ENCODE measurements at places on chromosomes 16 and 17. TPM values are rescaled to one million over a fixed set of nuclear protein-coding genes. Genes with fewer than 3 reads are reported as not detected.

METRNL gene
- total RNA-seq = 31.1 TPM

- DNase-seq = no peak
Measured at GRCh38 chr17:67606896-67607604, 110.7 kb upstream of the NOL11 start.

DNA sequence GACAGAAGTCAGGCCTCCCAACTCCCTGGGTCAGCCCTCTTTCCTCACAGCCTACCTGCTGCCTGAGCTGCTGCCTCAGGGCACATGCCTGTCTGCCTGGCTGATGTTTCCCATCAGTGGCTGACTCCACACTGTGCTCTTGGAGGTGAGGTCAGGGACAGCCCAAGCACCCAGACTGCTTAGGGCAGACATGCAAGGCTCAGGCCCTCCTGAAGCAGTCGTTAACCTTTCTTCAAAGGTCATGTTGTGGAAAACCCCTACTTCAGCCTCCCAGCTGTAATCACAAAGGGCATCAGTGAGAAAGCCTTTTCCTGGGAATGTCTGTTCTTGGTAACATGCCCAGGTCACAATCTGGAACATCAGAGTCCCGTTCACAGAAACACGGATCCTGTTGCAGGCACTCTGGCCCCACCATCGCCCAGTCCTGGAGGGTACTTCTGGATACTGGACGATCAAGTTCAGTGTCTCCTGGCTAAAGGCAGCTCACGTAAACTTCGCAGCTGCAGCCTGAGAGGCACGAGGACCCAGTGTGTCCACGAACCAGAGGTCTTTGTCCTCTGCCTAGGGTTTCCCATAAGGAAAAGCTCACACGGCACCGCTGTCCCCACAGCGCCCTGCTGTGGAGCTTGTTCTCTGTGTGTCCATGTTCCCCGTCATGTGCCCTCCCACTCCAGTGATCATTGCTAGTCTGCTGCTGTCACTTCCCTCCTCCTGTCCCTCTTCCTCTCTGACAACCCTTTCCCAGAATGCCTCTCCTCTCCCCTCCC, 54.9 kb downstream of the GNAO1 start:
- DNase-seq = no peak

CBX2 gene
- 5.1 TPM for total RNA-seq

FBXW10 gene
- total RNA-seq = not detected

GRCh38 chr17:44915321-44915726, at the start of gene GFAP:
Gene GFAP, minus strand, starts transcription at chr17:44915500. Its CDS starts 14 bp downstream, at chr17:44915486.
- no peak for DNase-seq

DNA sequence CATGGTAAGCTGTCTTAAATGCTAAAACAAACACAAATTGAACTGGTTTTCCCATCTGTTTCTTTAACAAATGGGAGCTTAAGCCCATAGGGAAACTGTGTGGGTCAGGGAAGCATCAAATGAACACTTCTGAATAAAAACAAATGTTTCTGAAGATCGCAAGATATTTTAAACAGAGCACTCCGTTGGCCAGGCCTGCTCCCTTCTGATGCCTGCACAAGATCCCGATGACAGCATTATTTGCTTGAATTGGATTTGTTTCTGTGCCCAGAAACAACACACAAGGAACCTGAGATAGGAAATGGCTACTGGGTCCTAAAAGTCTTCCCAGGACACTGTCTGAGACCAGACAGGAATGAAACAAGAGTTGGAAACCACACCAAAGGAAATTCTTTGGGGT, 425.8 kb upstream of the ZFHX3 start:
- DNase-seq = no peak

- no peak for DNase-seq
Measured at GRCh38 chr17:72608436-72608835, 484.1 kb downstream of the SLC39A11 start.

- DNase-seq = no peak
Measured at GRCh38 chr17:68238871-68239253, 9.0 kb upstream of the AMZ2 start.

CTRB1 gene
- not detected for total RNA-seq

- no peak for DNase-seq
Measured at GRCh38 chr16:2019518-2019920, at the start of gene NPW. Gene NPW, plus strand, starts transcription at chr16:2019785.

GRCh38 chr16:4888428-4889135, 41.3 kb downstream of the UBN1 start:
- DNase-seq = no peak

DNA sequence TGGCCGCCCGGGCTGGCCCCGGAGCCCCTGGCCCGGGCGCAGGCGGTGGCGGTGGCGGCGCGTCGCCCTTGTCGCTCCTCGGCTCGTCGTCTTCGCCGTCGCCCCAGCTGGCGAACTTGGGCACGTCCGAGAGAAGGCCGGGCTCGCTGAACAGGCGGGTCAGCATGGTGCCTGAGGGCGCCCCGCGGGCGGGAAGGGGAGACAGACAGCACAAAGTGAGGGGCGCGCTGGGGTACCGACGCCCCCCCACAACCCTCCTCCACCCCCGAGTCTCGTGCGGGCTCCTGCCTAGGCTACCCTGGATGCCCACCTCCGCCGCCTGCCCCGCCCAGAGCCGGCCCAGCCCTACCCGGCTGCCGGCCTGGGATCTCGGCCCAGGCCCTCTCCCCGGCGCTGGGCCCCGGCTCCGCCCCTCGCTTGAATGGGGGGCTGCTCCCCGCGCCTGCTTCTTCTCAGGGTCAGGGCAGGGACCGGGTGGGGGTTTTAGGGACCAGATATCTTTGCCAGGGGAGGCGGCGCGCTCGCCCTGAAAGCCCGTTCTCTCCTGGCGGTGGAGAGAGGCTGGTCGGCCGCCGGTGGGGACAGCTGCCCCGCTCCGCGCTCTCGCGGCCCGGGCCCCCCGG, 1.2 kb downstream of the NEUROD2 start:
- DNase-seq = no peak

GRCh38 chr16:28877655-28878000, 660 bp upstream of the ATP2A1 start:
- no peak for DNase-seq

DNA sequence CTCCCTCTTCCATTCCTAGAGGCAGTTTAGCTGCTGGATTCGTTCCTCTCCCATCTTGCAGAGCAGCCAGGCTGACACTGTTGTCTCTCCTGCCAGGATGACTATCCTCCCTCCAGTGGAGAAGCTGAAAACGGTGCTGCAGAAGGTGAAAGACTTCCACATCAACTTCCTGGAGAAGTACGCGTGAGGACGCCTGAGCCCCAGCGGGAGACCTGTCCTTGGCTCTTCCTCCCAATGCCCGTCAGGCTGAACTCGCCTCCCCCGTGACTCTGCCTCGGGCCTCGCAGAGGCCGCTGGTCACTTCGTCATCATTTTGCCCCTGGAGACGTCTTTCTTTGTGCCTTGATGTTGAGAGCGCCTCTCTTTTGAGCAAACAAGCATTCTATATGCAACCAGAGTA, 44.6 kb downstream of the GPT2 start:
- no peak for DNase-seq

PEMT gene
- 45.1 TPM for total RNA-seq

GRCh38 chr17:42067371-42068091, 17.1 kb upstream of the C17orf113 start:
- peak; percentile 53 for DNase-seq

DNA sequence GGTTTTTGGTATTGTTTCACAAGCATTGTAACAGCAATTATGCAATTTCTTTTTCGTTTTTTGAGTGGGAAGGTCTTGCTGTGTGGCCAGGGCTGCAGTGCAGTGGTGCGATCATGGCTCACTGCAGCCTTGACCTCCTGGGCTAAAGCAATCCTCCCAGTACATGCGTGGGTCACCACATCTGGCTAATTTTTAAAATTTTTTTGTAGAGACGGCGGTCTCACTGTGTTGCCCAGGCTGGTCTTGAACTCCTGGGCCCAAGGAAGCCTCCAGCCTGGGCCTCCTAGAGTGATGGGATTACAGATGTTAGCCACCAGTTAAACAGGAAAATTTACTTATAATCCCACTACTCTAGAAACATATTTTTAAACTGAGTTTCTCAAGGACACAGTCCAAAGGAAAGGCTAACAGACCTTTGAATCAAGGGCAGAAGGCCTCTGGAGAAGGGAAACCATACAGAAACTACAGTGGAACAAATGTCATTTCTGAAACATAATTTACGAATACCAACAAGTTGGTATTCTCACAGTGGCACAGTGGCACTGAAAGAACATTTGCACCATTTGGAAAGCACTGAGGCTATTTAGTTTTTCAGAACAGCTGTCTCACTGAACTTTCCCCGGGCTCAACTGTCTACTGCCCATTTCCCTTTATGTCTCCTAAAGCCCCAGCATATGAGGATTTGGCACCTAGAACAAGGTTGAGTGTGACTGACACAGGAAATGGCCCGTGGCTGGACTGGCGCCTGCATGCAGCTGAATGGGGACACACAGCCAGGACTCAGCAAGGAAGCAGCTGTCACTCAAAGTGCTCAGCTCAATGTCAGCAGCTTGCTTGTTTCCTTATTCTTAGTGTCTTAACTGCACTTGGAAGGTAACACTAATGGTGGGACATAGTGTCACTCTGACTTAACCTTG, 2.8 kb upstream of the PRKAR1A start:
- no peak for DNase-seq

TP53TG3B gene
- not detected for total RNA-seq

AATF gene
- total RNA-seq = 110 TPM
